SK-N-SH (cell line): ENCODE measurements at places on chromosomes 13 and 19. TPM values are rescaled to one million over a fixed set of nuclear protein-coding genes. Genes with fewer than 3 reads are reported as not detected.

Gene GNG7
- 1.6 and 2.2 TPM in 2 replicates for polyA plus RNA-seq

Gene ONECUT3
- not detected in 2 replicates for polyA plus RNA-seq

Gene CLEC17A
- 0.05 TPM in 1 of 2 replicates, not detected in the other for polyA plus RNA-seq

Gene ACTMAP
- polyA plus RNA-seq = 4.5 and 6.4 TPM in 2 replicates

Gene ZNF154
- not detected in 2 replicates for polyA plus RNA-seq

Gene C19orf25
- 23.4 and 25.3 TPM in 2 replicates for polyA plus RNA-seq

Gene SUGP2
- polyA plus RNA-seq = 56.3 and 74.9 TPM in 2 replicates

Gene CYP4F11
- polyA plus RNA-seq = 0.23 and 0.31 TPM in 2 replicates

Gene ZNF700
- polyA plus RNA-seq = 3.5 and 4.4 TPM in 2 replicates
